HFFc6 (cell line): ENCODE measurements at places on chromosomes 7 and 10. TPM values are rescaled to one million over a fixed set of nuclear protein-coding genes. Genes with fewer than 3 reads are reported as not detected.

- no peak for DNase-seq
These were observed 266.0 kb downstream of the USP6NL start for GRCh38 chr10:11345224-11346054.

DNA sequence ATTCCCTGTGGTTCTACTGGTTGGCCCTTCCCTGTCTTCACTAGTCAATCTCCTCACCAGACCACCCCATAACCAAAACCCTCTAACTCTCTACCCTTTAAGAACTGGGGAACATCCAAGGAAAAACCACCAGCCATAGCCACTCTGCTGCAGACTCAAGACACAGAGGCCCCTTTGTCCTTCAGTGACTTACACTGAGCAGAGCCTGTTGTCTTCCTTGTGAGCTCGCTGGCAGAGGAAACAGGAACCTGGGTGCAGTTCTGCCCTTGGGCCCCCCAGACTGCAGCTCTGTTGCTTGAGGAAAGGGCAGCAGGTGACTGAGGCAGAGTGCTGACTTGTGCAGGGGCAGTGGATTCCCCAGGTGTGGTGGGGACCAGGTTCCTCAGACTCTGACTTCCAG is 30.6 kb downstream of the ZC3HAV1 start:
- no peak for DNase-seq

DNA sequence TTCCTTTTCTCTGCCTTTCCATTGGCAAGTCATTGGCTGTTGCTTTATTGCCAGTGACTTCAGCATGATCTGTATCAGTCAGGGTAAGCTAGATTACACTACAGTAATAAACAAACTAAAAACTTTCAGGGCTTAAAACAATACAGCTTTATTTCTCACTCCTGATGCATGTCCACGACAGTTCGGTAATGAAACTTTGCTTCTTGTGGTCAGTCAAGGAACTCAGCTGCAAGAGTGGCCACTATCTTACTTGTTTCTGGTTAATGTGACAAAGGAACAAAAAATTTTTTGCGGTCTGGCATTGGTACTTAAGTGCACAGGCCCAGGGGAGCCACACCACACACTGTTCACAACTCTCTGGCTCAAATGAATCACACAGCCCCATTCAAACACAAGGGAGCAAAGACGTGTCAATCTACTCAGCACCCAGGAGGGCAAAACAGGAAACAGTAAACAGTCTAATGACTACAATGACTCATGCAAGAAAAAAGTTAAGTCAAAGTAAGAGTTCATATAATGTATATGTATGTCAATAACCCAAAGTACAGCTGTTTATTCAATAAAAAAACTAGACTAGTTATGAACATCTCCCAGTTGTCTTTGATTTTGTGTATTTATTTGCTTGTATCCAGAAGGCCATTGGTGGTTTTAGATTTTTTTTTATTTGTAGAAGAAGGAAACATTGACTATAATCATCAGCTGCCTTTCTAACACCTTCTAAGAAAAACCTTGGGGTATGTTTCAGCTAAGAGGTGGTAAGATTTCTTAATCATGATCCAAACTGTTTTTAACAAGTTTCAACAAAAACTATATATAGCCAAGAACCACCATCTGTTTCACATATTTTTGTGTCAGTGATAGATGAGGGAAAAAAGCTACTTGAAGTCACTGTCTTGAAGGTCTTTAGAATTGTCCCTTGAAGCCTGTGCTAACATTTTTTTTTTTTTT is 134.4 kb upstream of the FAM3C start:
- DNase-seq = peak; percentile 90

- peak; percentile 43 for DNase-seq
These were observed 14.3 kb downstream of the PCBD1 start for GRCh38 chr10:70874061-70874460.

DNA sequence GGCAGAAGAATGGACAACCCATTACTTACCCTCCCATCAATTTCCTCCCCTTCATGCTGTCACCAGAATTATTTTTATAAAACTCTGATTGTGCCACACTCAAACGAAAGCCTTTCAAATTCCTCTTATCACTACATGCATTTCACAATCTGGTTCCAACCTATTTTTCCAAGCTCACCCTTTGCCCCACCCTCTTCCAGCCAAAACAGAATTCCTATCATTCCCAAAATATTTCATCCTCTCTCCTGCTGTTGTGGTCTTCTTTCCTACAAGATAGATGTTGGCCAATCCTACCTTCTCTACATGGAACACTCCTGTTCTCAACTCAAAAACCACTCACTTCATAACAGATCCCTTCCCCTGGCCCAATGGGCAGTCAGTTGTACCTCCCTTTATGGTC is 111.5 kb downstream of the ELAPOR2 start:
- DNase-seq = no peak

GRCh38 chr10:49056356-49056755 is 59.0 kb downstream of the VSTM4 start:
- DNase-seq = no peak

- DNase-seq = no peak
These were observed 18.7 kb upstream of the ITGA8 start for GRCh38 chr10:15738270-15738925.

GRCh38 chr10:11757454-11757820 is 15.3 kb downstream of the ECHDC3 start:
- peak; percentile 85 for DNase-seq

DNA sequence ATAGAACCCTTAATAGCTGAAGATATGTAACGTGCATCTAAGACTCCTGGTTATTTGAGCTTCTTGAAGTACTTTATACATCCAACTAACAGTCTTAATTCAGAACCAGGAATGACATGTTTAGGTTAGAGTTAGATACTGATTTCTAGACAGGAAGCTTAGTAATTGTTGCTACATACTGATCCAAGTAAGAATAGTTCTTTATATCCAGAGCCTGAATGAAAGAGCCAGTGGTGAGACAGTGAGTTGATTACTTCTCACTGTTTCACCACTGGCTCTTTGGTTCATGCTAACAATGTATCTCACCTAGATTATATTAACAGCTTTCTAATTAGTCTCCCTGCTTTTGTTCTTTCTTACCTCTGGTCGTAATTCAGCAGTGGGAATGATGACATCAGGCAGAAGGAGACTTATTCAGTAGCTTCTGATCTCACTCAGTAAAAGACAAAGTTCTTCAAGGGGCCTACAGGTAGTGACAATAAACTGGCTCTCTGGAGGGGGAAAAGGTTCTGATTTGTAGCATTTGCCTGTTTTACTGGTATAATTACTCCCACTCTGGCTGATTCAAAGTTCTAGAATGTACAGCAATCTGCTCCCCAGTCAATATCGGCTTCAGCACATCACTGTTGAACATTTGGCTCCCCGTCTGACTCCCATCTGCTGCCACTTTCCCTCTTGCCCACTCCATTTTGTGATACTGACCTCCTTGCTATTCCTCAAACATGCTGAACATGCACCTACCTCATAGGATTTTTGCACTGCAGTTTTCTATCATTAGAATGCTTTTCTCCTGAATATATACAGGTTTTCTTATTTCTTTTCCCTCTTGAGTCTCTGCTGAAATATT is 29.1 kb downstream of the MCU start:
- DNase-seq = no peak

DNA sequence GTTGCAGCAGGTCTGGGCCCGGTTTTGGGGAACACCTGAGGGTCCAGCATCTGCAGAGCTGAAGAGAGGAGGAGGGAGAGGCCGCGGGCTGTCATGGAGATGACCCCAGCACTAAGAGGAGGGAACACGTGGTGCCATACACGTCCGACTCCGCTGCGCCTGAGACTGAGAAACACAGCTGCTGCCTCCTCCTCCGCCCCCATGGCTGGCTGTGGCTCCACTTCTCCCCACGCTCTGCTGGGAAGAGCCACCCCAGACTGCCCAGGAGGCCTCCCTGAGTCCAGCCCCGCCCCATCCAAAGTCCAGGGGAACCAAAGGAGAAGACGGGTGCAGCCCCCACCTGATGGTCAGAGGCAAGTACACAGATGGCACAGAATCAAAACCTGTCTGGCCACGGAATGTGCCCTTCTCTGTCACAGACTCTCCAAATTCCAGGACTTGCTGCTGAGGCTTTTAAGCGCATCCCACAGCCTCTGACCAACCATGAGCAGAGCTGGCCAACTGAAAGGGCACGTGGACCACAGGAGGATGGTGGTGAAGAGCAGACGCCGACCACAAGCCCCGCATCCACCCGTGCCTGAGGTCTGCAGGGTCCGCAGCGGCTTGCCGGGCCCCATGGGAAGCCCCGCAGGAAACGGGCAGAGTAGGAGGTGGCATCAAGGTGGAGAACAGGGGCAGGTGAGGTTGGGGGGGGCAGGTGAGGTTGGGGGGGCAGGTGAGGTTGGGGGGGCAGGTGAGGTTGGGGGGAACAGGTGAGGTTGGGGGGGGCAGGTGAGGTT is 24.0 kb downstream of the STK32C start:
- no peak for DNase-seq

DNA sequence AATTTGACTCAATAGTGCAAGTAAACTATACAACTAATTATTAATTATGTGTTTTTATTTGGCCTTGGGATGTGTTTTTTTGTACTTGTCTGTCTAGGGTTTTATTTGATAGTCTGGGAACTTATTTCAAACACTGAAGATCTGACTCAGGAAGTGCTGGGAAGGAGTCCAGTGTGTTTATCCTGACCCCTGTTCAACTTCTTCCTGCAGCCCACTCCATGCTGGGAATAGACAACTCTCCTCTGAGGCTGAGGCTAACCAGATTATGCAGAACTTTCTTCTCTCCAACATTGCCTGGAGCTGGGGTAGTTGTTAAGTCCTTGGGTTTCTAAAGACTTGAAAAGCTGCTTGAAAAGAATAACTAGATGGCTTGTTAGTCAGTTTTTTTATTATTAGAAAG is 6.9 kb downstream of the CISD1 start:
- peak; percentile 4 for DNase-seq

DNA sequence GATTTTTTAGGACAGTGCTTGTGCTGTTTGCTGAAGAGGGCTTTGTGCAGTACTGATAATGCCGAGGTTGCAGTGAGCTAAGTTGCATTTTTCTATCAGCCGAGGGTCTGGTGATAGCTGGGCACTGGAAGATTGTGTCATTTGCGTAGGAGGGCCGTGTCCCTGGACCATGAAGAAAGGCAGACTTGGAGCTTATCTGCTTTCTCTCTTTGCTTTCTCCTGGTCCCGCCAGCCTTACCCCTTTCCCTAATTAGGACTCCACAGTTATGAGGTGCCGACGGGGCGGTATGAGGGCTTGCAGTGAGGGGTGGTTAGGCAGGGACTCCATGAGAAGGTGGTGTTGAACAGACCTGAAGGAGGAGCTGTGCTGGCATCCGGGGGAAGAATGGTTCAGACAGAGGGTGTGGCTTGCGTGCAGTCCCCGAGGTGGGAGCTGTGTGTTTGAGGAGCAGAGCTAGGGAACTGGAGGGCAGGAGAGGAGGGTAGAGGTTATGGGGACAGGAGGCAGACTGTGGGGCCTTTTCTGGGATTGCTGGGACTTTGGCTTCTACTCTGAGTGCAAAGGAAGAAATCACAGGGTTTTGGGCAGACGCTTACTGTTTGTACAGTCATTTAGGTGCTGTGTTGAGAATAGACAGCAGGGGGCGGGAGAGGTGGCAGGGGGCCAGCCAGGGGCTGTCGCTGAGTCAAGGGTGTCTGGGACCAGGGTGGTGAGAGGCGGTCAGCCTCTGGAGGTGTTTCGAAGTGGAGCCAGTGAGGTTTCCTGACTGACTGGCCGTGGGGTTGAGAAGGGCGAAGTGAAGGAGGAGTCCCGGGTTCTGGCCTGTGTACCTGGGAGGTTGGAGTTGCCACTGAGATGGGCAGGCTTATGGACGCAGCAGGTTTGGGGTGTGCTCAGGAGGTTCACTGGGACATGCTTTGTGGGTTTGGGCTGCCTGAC is 43.4 kb downstream of the PRF1 start:
- peak; percentile 45 for DNase-seq

- no peak for DNase-seq
These were observed 77.9 kb upstream of the RHOBTB1 start for GRCh38 chr10:61021926-61022325.

- no peak for DNase-seq
These were observed 83.5 kb downstream of the OTUD1 start for GRCh38 chr10:23522345-23522744.

DNA sequence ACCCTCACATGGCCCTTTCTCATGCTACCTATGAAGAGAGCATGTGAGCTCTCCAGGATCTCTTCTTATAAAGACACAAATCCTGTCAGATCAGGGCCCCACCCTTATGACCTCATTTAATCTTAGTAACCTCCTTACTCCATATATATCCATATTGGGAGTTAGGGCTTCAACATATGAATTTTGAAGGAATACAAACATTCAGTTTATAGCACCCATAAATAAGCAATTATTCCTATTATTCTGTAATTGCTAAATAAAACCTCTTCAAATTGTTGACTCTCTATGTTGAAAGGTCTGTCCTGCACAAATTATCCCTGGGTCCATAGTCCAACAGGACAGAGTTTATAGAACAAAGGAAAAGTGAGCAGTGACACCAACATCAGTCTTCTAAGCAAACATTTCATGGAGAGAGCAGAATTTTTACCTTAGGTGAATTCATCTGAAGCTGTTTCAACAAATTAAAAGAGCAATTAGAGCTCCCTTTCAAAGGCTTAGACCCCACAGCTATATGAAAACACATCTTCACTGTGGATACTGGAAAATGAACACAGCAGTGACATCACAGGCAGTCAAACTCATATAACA is 12.2 kb downstream of the DOCK4 start:
- DNase-seq = no peak

DNA sequence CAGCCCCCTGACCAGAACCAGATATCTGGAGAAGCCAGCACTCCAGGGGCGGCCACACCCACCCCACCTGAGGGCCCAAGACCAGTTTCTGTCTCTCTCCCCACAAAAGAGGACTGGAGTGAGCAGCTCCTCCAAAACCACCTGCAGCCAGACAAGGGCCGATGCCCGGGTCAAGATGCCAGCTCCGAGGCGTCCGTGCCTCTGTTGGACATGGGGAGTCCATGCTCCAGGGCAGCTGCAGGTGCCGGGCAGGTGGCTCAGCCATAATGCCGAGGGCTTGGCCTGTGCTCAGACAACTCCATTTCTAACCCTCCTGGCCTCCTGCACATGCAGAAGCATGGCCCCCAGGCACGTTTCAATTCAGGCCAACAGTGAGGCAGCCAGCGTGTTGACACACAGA is 234.6 kb downstream of the MAD1L1 start:
- DNase-seq = no peak

PMS2 gene
- total RNA-seq = 12.2 to 13.4 TPM (median 13.3 TPM) in 3 replicates

TRPV5 gene
- not detected in 3 replicates for total RNA-seq

TMEM196 gene
- total RNA-seq = not detected in 3 replicates

CASTOR2 gene
- total RNA-seq = 24.7 to 26.6 TPM (median 26.1 TPM) in 3 replicates

ASB15 gene
- not detected in 3 replicates for total RNA-seq

TMEM229A gene
- total RNA-seq = not detected in 2 replicates

RBP4 gene
- not detected in 2 replicates for total RNA-seq

RASA4 gene
- 54.3 to 79.9 TPM (median 60.3 TPM) in 3 replicates for total RNA-seq

AKR1C8 gene
- total RNA-seq = not detected in 3 replicates
